ENCODE measurements at places on chromosomes 5 and 9.
A peak's percentile ranks its signal among the peaks of the same experiment; 100 is the strongest.

DNA sequence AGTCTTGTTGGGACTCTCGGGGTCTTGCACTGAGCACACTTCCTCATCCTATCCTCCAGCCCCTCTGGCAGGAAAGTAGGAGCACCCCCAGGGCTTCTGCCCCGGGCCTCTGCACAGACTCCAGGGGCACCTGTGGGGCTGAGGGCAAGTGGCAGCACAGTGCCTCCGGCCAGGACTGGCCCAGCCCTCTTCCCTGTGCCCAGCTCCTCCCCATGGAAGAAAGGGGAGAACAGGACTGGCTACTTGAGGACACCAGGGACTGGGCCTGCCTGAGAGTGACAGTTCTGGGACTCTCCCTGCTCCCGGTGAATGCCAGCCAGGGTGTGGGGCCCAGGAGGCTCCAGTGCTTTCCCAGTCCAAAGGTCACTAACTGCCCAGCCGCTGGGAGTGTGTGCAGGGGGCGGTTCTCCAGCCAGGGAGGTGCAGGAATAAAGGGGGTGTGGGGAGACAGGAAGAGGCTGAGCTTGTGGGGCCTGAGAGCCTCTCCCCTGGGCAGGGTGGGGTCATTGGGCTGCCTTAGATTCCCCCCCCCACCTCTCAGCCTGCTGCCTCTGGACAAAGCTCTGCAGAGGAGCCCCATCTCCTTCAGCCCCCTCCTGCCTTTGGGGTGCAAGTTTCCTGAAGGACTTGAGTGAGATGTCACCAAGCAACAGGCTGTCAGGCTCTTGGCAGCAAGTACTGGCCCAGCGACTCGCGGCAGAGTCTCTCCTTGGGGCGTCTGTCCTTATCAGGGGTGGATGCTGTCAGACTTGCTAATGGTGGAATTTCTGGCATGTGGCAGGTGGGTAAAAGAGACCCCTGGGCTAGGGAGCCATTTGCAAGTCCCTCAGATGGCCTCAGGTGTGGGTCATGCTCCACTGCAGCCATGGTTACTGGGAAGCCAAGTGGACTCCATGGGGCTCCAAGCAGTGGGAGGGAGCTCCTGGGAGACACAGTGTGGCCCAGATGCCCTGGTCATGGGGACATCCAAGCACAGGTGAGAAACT, 19.1 kb upstream of the JADE2 start:
- DNase-seq: no peak

GRCh38 chr5:131622633-131623032, 12.4 kb downstream of the RAPGEF6 start:
- no peak for DNase-seq

- DNase-seq: peak; percentile 40
Measured at GRCh38 chr5:134524272-134524825, 1.1 kb upstream of the JADE2 start.

DNA sequence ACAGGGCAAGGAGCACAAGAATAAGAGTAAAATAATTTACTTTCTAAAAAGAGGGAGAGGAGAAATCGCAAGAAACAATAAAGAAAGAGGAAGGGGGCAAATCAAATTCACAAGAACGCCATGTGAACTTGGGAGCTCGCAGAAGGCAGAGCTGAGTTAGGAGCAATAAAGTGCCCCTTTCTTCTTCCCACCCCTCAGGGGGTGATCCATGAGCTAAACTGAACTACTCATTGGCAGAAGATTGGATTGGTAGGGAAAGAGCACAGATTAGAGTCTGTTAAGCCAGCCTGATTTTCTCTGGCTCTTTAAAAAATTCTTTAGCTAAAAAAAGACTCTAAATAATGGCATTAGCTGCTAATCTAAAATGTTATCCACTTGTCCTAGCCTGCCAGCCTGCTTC, 307.5 kb downstream of the EBF1 start:
- DNase-seq: no peak

DNA sequence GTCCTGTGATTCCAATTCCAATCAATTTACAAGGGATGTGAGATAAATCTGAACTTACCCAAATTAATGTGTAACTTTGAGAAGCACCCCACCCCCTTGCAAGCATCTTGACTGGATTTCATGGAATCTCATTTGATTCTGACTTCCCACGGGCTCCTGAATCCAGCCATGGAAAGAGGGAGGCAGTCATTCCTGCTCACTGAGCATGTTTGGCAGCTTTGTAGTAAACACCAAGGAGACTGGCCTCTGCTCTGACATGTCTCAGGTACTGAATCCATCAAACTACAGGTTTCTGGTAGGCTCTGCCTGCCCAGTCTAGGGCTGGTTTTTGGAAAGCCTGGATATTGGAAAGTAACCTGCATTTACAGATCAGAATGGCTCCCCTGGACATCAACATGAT, 357.6 kb downstream of the ARHGEF28 start:
- DNase-seq: no peak

DNA sequence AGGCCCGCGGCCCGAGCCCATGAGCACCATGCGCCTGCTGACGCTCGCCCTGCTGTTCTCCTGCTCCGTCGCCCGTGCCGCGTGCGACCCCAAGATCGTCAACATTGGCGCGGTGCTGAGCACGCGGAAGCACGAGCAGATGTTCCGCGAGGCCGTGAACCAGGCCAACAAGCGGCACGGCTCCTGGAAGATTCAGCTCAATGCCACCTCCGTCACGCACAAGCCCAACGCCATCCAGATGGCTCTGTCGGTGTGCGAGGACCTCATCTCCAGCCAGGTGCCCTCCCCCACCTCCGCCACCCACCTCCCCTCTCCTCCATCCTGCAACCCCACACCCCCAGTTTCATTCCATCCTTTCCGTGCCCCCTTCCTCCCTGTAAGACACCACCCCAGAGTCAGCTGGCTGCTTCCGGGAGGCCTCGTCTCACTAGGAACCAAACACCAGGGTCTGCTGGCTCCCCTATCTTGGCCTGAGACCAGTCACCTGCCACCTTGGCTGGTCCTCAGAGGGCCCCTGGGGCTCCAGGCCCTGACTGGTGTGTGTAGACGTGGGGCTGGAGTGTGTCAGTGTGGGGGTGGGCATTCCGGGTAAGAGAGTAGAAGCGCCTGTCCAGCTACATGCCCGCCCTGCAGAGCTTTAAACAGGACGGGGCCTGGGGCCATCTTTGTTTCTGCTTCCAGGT, 655 bp downstream of the GRIN1 start:
- no peak for DNase-seq

DNA sequence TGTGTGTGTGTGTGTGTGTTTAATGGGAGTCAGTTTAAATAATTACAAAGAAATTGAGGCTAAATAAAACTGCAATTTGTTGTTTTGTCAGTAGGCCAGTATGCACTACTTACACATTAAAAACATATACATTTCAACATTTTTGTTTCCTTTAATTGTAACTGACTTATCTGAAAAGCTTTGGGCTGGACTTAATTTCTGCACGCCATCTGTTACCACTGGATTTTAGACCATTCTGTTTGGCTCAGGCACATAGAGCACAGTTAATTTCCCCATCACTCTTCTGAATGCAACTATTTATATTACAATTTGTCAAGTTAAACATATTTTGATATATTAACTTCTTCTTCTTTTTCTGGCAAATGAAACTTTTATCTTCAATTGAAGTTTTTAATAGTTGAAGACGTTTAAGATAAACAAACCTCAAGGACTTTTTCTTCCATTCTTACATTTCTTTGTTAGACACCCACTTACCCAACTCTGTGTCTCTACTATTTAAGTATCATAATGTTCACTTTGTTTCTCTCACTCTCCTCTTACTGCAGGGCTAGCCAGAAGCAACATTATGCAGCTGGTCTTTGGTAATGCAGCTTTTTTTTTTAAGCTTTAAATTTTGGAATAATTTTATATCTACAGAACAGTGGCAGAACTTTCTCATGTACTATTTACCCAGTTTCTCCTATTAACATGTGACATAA, 253.4 kb upstream of the ANKH start:
- no peak for DNase-seq

GRCh38 chr9:116404228-116404627, 250.6 kb downstream of the PAPPA start:
- DNase-seq: no peak

GRCh38 chr5:107604146-107604910, 66.4 kb downstream of the EFNA5 start:
- no peak for DNase-seq

GRCh38 chr9:112493393-112494137, 6.9 kb downstream of the KIAA1958 start:
- DNase-seq: no peak

GRCh38 chr5:149931992-149932436, 12.6 kb downstream of the PDE6A start:
- DNase-seq: no peak

- DNase-seq: no peak
Measured at GRCh38 chr5:10111571-10111970, 138.1 kb downstream of the ATPSCKMT start.

GRCh38 chr5:96459313-96460121, 26.5 kb upstream of the PCSK1 start:
- no peak for DNase-seq

DNA sequence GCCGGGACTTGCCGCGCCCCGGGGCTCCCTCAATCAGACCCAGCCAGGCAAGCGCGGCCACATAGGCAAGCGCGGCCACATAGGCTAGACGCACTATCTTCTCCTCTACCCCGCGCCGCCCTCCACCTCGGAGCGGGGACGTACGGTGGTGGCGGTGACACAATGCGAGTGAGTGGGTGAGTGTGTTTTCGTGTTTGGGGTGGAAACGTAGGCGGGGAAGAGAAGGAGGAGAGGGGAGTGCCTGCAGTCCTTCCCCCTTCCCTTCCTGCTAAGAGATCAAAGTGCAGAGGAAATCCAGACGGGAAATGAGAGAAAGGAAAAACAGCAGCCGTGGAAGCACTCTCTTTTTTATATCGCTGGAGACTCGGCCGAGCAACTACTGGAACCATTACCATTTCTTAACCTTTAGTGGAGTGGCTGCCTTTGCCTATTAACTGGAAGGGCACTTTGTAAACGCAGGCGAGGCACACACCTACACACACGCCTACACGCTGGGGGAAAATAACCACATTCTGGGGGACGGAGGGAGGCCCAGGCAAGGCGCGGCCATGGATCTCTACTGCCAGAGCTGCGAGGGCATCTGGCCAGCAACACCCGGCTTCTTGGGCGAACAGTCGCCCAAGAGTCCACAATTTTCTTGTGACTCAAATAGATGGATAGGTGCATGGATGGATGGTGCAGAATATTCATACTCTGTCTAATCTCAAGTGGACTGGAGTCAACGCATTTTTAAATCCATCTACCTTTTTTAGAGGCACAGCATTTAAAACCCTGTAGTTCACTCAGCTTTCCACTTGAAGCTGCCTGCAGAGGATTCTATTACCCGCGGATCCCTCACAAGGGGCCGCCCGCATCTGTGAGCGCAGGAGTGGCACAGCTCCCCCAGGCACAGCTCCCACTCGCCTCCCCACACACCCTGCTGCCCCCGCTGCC, 2.1 kb downstream of the EDIL3 start:
- DNase-seq: no peak

DNA sequence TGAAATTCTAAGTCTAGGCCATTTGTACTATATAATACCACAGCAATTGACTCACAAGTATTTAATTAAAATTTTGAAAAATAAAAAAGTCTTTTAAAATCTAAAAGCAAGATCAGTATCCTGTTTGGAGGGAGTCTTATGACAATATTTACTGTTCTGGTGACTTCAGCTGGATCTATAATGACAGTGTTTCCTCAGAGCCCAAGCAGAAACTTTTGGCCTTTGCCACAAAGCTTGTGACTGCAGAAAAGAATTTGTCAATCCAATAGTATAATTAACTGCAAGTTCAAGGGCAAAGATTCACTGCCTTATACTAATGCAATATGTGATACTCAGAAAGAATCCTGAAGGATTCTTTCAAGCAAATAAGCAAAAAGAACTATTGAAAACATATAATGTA, 49.6 kb upstream of the RAPGEF6 start:
- DNase-seq: no peak

All from stimulated activated CD8-positive, alpha-beta memory T cell treated with anti-CD3 and anti-CD28 coated beads, Interleukin-7, amount 100 ng/mL, for 1 hour (primary cell).